GDM1 (cell line): ENCODE measurements at places on chromosomes 1 and 21.

DNA sequence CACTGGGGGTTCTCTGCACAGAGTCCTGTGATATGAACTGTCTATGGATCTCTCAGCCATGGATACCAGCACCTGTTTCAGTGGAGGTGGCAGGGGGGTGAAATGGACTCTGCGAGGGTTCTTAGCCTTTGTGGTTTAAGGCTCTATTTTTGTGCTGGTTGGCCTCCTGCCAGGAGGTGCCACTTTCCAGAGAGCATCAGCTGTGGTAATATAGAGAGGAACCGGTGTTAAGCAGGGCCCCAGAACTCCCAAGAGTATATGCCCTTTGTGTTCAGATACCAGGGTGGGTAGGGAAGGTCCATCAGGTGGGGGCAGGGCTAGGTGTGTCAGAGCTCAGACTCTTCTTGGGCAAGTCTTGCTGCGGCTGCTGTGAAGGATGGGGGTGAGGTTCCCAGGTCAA lies 330.0 kb upstream of the PLD5 start:
- no peak for DNase-seq

- DNase-seq: no peak
Measured at GRCh38 chr1:39081271-39082009, 55.3 kb downstream of the NDUFS5 start.

GRCh38 chr1:158728510-158729225 lies 8.1 kb upstream of the OR6K3 start:
- DNase-seq: no peak

GRCh38 chr1:233033361-233033760 lies 83.0 kb downstream of the NTPCR start:
- DNase-seq: no peak

- DNase-seq: no peak
Measured at GRCh38 chr1:33443705-33444180, 12.8 kb upstream of the PHC2 start.

- DNase-seq: no peak
Measured at GRCh38 chr1:15734901-15735300, 1.2 kb upstream of the SLC25A34 start.

DNA sequence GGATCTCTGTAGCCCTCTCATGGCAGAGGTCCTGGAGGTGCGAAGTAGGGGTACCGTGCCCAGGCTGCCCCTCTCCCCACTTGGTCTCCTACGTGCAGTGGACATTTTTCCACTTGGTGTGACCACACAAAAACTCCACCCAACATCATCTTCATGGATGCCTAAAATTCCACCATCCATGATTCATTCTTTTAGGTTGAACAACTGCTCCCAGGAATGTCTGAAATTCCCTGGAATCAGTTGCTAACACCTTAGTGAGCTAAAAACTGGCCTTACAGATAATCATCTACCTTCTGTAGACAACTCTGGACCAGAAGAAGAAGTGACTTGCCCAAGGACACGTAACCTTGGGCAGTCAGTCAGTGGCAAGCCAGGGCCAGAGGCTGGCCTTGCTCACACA lies 32.1 kb upstream of the CLIC4 start:
- no peak for DNase-seq

DNA sequence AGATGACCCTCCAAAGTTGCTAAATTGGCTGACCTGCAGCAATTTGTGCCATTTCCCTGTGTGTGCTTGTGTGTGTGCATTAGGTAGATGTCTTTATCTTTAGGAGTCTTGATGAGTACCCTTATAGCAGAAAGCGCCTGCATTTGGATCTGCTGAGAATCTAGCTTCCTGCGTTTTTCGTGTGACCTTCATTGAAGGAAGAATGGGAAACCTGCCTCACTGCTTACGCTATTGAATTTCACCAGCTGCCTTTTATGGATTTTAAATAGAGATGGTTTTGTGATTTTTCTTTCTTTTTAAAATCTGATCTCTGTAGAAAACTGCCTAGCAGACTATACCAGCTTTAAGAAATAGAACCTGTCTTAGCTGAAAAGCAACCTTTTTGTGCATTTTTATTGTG lies 124.5 kb downstream of the CACHD1 start:
- no peak for DNase-seq

DNA sequence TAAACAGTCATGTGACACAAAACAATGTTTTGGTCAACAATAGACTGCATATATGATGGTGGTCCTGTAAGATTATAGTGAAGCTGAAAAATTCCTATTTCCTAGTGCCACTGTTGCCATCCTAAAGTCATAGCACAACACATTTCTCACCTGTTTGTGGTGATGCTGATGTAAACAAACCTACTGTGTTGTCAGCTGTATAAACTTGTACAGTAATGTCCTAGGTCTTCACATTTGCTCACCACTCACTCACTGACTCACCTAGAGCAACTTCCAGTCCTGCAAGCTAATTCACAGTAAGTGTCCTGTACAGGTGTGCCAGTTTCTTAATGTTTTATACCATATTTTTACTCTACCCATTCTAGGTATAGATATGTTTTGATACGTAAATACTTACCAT lies 326.1 kb upstream of the USP24 start:
- DNase-seq: no peak
